ENCODE measurements at places on chromosomes 7 and 10.

DNA sequence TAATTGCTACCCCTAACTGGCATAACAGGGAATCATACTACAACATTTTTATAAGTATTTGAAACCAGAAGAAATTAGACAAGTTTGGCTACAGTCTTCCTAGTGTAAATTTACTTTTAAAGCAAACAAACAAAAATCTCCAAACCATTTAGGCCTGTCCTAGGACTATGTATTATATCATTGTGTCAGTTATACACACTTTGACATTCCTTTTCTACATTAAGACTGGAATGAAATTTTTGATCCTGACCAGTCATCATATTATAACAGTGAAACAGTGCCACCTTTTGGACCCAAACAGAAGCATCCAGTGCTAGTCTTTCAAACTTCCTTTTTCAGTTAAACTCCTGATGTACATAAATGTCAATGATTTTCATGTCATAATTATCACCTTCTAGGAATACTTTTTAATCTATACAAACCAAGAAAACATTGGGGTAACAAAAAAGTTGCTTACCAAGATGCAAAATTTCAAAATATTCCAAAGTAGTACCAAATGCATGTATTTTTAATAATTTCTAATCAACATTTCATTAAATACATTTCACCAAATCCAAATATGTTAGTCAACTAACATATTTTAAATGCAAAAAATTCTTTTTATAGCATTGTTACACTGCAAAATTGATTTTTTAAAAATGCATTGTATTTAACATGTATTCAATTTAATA lies 75.7 kb downstream of the IMMP2L start:
- DNase-seq: peak; percentile 47

- no peak for DNase-seq
Observed at GRCh38 chr7:39353615-39354376, 212.4 kb upstream of the YAE1 start.

DNA sequence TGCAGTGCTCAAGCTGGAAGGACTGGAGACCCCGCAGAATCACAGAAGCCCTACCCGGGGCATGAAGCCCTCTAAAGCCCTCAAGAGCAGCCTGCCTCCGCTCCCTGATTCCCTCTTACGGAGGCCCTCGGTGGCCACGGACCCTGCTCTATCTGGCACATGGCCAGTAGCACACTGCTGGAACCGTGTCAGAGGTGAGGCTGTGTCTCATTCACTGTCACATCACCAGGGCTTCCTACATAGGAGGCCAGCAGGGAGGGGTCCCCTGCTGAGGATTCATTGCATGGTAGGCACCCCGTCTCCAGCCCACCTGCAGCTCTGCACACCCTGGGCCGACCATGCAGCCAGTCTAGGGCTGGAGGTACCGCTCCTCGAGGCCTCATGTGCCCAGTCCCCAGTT lies 259.2 kb downstream of the TNS3 start:
- no peak for DNase-seq

DNA sequence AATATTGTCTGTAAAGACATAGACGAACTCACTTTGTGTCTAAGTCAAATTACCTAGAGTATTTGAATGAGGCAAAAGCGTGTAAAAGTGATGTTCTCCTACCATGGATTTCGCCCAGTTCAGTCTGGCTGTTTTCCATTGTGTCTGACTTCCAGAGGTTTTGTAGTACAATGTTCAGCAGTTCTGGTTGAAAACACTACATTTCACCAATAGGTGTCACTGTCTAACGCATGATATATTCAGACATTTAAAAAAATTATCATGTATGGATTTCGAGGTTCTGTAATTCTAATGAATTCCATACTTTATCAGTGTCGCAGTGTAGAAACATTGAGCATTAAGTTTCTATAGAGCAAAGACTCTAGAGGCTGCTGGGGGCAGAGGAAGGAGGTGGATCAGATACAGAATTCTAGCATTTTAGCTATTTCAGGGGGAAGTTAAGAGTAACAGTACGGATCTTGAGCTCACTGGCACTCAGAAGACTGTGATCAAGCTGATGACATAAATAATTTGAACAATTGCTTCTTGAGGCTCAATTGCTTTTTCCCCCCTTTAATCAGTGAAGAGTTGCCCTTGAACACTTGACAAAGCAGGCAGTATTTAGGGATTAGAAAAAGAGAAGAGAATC lies 196.9 kb upstream of the RHOBTB1 start:
- peak; percentile 13 for DNase-seq

DNA sequence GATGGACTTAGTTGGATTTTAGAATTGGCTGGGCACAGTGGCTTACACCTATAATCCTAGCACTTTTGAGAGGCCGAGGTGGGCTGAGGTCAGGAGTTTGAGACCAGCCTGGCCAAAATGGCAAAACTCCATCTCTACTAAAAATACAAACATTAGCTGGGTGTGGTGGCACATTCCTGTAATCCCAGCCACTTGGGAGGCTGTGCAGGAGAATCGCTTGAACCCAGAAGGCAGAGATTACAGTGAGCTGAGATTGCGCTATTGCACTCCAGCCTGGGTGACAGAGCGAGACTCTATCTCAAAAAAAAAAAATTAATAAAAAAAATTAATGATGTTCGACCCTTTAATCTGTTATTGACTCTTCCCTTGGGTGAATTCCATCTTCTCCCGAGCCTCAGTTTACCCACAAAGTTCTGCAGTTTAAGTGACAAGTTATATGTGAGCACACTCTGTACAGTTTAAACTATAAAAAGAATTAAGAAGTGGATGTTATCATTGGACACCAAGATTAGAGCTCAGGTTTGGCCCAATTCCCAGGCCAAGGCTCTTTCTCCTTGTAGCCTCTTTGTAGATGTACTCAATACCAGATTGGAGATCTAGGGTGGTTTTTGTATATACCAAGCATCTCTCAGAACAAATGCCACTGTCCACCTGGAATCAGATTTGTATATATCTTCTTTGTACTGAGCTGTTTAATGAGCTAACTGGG lies 15.0 kb downstream of the KAT6B start:
- DNase-seq: no peak

DNA sequence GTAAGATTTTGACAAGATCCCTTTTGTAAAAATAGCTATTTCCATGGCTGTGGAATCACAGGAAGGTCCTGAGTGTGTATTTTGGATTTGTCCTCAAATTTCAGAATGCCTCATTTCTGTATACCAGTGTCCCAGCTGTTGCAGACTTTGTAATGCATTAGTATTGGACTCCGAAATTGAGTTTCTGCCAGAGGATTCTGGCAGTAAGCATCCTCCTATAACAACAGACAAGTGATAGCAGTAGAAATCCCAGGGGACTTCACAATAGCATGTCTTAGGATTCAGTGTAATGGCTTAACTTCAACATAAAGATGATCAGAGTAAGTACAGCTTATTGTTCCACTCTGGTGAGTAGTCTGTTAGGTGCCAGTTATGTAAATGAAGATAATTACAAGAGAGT lies 104.6 kb downstream of the FOXP2 start:
- no peak for DNase-seq

- no peak for DNase-seq
Observed at GRCh38 chr10:132390170-132390920, 6.7 kb upstream of the PWWP2B start.

GRCh38 chr10:61705022-61705613 lies 42.4 kb downstream of the CABCOCO1 start:
- DNase-seq: no peak

GRCh38 chr10:28850784-28851183 lies 173.5 kb downstream of the BAMBI start:
- no peak for DNase-seq

- DNase-seq: peak; percentile 9
Observed at GRCh38 chr10:18368682-18369081, 228.5 kb downstream of the CACNB2 start.

GRCh38 chr7:128231021-128231420 lies 10.1 kb upstream of the LEP start:
- DNase-seq: no peak

GRCh38 chr10:73576178-73576889 lies 14.8 kb downstream of the USP54 start:
- peak; percentile 41 for DNase-seq

DNA sequence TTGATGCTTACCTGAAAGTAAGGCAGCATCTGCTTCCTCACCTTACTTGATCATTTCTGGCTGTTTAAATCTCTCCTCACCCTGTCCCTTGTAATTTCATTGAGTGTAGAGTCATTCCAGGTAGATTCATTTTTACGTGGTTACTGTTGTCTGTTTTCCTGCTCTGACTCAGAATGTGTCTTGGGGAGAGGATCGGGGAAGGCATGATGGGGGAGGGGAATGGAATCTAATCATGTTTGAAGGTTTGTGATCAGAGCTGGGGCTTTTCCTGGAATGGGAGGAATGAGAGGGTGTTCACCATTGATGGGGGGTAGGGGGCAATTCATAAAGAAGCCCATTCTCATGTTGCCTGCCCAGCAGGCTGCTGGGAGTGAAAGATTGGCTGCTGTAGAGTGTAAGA lies 18.7 kb downstream of the SEC24C start:
- no peak for DNase-seq

GRCh38 chr10:113504423-113504822 lies 48.4 kb upstream of the HABP2 start:
- no peak for DNase-seq

DNA sequence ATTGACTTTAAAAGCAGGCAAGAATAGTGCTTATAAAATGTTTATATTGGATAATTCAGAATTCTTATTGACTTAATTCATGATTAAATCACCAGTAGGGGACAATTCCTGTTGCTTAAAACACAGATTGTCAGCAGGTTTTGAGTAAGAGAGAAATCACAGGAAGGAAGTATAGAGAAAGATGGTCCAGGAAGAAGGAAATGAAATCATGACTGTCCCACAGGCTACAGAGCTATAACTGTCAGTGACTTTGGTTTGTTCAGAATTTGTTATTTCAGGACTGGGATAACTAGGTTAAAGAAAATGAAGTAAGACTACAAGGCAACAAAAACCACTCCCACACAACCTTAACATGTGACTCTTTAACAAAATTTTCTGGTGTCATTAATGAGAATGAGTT lies 6.8 kb downstream of the GNGT1 start:
- DNase-seq: no peak

GRCh38 chr7:48421357-48421756 lies 250.1 kb downstream of the ABCA13 start:
- peak; percentile 29 for DNase-seq

GRCh38 chr10:84204610-84205009 lies 10.3 kb downstream of the CDHR1 start:
- DNase-seq: no peak

DNA sequence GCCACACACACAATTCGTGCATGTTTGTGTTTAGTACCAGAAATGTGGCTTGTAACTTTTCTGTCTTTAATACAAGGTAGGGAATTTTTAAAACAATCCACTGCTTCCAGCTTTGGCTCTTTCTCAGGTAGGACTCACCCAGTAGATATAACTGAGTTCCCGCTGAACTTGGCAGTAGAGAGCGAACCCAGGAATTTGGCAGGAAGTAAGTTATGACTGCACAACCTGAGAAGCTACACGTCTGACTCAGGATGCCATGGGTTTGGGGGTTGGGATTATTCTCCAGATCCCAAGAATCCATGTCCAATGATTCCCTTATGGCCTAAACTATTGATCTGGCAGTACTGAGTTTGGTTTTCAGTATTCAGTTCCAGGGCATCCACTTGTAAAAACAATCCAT lies 499.7 kb downstream of the CALN1 start:
- DNase-seq: no peak

DNA sequence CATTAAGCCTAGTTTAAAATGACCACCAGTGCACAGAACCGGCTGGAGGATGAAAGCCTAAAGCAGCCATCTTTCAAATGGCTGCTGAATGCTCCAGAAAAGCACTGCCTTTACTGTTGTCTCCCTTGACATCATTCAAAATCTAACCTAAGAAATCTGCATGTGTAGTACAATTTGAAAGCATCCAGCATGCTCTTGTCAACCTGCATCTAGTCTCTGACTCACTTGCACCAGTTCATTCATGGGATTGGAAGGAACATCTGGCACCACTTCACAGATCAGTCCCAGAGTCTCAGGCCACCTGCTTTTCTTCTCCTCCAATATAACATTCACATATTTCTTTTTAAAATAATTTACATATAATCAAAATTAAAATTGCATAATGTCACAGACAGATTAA lies 76.2 kb downstream of the RNF133 start:
- DNase-seq: no peak

GRCh38 chr10:132102071-132102716 lies 36.4 kb downstream of the JAKMIP3 start:
- no peak for DNase-seq

DNA sequence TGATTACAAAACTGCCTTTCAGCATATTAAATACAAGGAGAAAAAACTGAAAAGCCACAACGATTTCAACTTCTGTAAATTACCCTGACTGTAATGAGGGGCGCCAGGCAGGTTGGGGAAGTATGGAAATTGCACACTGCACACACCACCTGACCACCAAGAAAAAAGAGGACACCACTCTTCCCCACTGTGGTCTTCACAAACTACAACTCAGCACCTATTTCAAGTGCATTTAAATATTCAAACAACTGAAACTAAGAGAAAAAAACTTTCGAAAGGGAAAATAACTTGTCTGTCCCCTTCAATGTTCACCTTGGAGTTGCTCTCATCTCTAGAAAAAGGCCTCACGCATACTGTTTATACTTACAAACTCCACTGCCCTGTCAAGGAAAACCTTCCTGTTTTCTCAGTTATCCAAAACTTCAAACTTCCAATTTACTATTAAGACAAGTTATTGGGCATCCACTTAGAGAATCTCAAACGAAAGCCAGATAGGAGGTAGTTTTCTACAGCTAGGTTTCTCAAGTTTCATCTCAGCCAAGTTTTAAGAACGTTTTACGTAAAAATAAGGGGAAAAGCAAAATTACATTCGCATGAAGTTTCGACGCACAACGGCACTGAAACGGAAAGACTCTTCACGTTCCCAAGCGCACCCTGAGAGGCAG lies 1.4 kb downstream of the LARP4B start:
- no peak for DNase-seq

DNA sequence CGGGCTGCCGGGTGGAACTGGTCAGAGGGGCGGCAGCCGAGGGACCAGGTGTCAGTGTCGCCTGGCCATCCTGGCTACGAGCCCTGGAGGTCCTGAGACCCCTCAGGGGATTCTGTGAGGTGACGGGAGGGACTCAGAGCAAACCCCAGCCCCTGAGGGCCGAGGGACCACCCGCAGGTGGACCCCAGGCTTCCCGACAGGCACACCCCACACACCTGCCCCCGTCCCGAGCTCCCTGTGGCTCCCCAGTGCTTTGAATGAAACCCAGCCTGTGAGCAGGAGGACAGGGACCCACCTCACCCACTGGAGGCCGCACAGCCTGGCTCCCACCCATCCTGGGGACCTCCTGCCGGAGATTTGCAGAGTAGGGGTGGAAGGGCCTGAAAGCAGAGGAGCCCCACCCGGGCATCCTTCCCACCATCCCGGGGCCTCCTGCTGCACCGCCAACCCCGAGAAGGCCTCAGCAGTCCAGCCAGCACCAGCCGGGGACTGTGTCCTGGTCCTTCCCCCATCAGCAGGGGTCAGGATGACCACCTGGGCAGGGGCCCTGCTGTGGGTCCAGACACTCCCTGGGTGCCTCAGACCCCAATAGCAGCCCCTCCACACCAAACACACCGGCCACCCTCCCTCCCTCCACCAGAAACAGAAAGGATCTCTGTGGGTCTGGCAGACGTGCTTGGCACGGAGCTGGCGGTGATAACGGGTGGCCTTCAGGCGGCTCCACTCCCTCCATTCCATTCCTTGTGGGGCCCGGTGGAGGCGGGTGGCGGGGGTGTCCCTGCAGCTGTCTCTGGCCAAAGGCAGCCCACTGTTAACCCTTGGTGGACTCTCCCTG lies 13.9 kb downstream of the VENTX start:
- no peak for DNase-seq

GRCh38 chr10:114375047-114375446 lies 29.3 kb downstream of the AFAP1L2 start:
- DNase-seq: no peak
